ENCODE measurements at places on chromosomes 2 and 18. TPM values are rescaled to one million over a fixed set of nuclear protein-coding genes. Genes with fewer than 3 reads are reported as not detected.

GRCh38 chr2:219603771-219604170, 6.1 kb downstream of the STK11IP start:
- H3K27me3 ChIP-seq: no peaks in the 10 kb centered on the region
- H3K27ac ChIP-seq: no peak overlapping the region
- H3K4me3 ChIP-seq: no peak overlapping the region
- H3K4me1 ChIP-seq: peaks cover under 1% of the 10 kb centered on the region
- no peak for DNase-seq

DNA sequence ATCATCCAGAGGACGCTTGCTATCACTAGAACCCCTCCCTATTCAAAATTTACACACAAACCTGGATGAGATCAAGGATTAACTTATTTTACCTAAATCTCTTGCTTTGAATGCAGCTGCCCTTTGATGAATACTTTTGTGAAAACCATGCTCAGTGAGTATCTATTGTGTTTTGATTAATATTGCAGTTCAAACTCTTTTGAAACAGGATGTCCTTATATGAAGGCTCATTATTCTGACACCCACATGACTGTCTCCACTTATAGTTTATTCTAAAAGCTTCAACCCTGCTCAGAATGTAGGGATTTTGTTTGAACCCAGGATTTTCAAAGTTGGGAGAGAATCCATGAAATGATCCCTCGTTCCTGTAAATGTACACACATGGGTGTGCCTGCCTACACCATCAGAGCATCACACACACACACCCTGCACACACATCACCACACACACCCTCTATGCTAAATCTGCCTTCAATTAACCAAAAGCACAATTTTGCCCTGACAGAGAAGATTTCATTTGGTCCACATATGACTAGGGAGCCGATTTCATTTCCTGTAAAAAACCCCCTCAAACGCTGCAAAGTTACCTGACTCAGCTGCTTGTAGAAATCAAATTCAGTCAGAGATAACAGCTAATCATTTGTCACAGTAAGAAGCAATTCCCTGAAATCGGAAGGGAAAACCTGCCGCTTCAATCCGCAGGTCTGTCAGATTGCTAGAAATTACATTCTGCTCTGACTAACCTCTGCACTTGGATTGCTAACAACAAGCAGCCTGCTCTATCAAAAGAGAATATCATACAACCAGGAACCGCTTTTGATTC, 65.2 kb downstream of the ZEB2 start:
- no peaks in the 10 kb centered on the region for H3K36me3 ChIP-seq
- H3K27ac ChIP-seq: no peak overlapping the region
- DNase-seq: no peak
- no peak overlapping the region for H3K4me3 ChIP-seq
- no peaks in the 10 kb centered on the region for H3K27me3 ChIP-seq

- DNase-seq: no peak
- no peaks in the 10 kb centered on the region for H3K36me3 ChIP-seq
- H3K27ac ChIP-seq: no peak overlapping the region
- no peaks in the 10 kb centered on the region for H3K27me3 ChIP-seq
- H3K4me1 ChIP-seq: no peaks in the 10 kb centered on the region
These were observed 51.1 kb upstream of the FN1 start for GRCh38 chr2:215487002-215487372.

DNA sequence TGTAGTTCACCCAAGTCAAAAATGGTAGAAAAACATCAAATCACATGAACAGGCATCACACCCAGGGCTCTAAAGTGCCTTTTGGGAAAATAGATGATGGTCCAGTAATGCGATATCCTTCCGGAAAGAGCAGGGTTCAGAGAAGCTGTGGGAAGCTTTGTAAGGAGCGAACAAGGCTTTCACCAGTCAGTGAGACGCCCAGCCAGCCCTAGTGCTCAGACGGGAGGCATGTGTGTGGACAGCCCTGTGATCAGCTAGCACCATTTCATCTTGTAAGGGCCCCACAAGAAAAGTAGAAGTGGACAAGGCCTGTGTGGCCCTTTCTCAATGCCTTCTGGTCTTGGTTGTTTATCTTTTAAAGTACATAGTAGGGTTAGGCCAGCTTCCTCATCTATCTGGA, 76.1 kb downstream of the SMIM21 start:
- no peak overlapping the region for H3K27ac ChIP-seq
- H3K4me3 ChIP-seq: no peak overlapping the region
- H3K36me3 ChIP-seq: no peaks in the 10 kb centered on the region
- H3K27me3 ChIP-seq: no peaks in the 10 kb centered on the region
- H3K4me1 ChIP-seq: no peaks in the 10 kb centered on the region

- H3K27me3 ChIP-seq: no peaks in the 10 kb centered on the region
- no peaks in the 10 kb centered on the region for H3K36me3 ChIP-seq
- DNase-seq: no peak
- H3K4me1 ChIP-seq: peaks cover 8% of the 10 kb centered on the region
- no peak overlapping the region for H3K27ac ChIP-seq
- H3K4me3 ChIP-seq: no peak overlapping the region
These were observed 289.1 kb downstream of the NBAS start for GRCh38 chr2:15271941-15272542.

DNA sequence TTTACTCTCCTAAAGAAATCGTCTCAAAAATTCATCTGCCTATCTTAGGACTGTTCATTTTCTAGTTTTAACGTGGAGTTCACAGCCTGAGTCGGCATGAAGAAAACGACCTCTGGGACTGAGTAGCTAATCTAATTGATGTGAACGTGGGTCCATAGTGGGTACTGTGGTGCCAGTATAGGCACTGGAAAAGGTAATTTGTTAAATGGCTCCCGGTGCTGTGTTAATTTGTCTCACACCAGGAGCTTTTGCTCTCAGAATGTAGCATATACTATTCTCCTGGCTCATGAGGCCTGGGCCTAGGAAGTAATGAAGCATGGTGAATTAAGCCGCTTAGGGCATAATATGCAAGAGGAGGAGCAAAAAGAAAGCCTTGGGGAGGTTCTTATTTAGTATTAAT, 414.4 kb upstream of the NXPH2 start:
- H3K36me3 ChIP-seq: no peaks in the 10 kb centered on the region
- no peak overlapping the region for H3K4me3 ChIP-seq
- no peaks in the 10 kb centered on the region for H3K27me3 ChIP-seq
- no peak overlapping the region for H3K27ac ChIP-seq
- H3K4me1 ChIP-seq: no peaks in the 10 kb centered on the region
- no peak for DNase-seq

NAT8 gene
- not detected for total RNA-seq

GRCh38 chr2:211994806-211995205, 543.8 kb downstream of the ERBB4 start:
- no peak overlapping the region for H3K27ac ChIP-seq
- no peaks in the 10 kb centered on the region for H3K4me1 ChIP-seq
- no peak for DNase-seq
- no peaks in the 10 kb centered on the region for H3K27me3 ChIP-seq

LYG2 gene
- total RNA-seq: not detected

ACKR3 gene
- 10.4 TPM for total RNA-seq

DNA sequence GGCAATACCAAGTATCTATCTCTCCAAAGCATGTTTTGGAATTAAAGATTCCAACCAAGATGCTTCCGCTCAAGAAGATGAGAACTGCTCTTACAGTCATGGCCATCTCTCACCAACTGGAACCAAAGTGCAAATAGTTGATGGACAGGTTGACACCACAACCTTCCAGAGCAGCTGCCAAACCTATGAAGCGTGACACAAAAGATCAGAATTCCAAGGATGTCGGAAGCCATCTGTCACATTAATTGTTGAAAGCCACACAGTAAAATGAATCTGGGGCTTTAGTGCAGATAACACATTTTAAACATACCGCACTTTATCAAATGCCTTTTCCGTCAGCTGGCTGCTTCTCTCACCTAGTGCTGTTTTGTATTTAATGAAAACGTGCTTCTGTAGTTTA, 195.7 kb downstream of the CDH20 start:
- no peaks in the 10 kb centered on the region for H3K36me3 ChIP-seq
- H3K27ac ChIP-seq: no peak overlapping the region
- DNase-seq: no peak
- H3K4me1 ChIP-seq: no peaks in the 10 kb centered on the region
- H3K4me3 ChIP-seq: no peak overlapping the region

GRCh38 chr2:70115646-70116442, 28.6 kb downstream of the PCBP1 start:
- H3K4me3 ChIP-seq: no peak overlapping the region
- H3K36me3 ChIP-seq: no peaks in the 10 kb centered on the region
- peak overlapping the region; percentile 64 for H3K27ac ChIP-seq
- peaks cover 10% of the 10 kb centered on the region for H3K4me1 ChIP-seq
- DNase-seq: no peak
- no peaks in the 10 kb centered on the region for H3K27me3 ChIP-seq

GRCh38 chr2:144834998-144835633, 315.2 kb upstream of the ZEB2 start:
- H3K36me3 ChIP-seq: no peaks in the 10 kb centered on the region
- no peak overlapping the region for H3K27ac ChIP-seq
- no peak overlapping the region for H3K4me3 ChIP-seq
- no peaks in the 10 kb centered on the region for H3K4me1 ChIP-seq
- no peak for DNase-seq

DNA sequence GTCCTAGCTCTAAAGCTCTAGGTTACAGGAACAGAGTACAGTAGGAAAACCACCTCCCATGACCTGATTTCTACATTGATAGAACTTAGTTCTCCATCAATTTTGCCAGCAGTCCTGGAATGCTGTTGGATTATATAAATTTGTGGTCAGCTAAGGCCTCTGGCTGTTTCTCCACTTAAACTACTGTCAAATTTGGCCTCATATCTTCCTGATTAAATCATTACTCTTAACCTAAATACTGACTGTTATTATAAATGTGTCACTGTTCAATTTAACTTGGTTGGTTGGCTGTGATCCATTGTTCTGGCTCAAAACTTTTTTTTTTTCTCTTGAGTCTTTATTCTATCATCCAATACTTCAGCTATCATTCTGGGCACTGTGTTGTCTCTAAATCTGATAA, 71.2 kb downstream of the TGFA start:
- DNase-seq: no peak
- no peak overlapping the region for H3K27ac ChIP-seq
- H3K27me3 ChIP-seq: no peaks in the 10 kb centered on the region
- H3K36me3 ChIP-seq: no peaks in the 10 kb centered on the region

DNA sequence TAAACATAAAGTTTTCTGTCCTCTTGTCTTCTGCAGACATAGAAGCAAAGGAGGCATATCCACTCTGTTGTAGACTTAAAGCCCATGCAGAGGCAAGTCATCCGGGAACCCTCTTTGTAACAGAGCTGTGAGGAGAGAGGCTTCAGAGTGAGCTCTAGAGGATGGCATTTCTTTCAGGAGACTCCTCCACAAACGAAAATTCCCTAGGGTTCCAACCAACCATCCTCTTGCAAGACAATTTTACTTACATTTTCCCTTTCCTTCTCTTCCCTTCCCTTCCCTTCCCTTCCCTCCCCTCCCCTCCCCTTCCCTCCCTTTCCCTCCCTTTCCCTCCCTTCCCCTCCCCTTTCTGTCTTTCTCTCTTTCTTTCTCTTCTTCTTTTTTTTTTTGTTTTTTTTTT, 446.3 kb upstream of the MAP2 start:
- no peak overlapping the region for H3K4me3 ChIP-seq
- DNase-seq: no peak
- H3K4me1 ChIP-seq: peaks cover 4% of the 10 kb centered on the region
- no peak overlapping the region for H3K27ac ChIP-seq
- H3K27me3 ChIP-seq: no peaks in the 10 kb centered on the region
- no peaks in the 10 kb centered on the region for H3K36me3 ChIP-seq

- H3K4me1 ChIP-seq: peaks cover 17% of the 10 kb centered on the region
- H3K36me3 ChIP-seq: no peaks in the 10 kb centered on the region
- H3K27me3 ChIP-seq: no peaks in the 10 kb centered on the region
- H3K4me3 ChIP-seq: no peak overlapping the region
These were observed 3.9 kb downstream of the SALL3 start for GRCh38 chr18:78983512-78983911.

CHAC2 gene
- total RNA-seq: 5.9 TPM

GPAT2 gene
- total RNA-seq: 2.0 TPM

WDCP gene
- total RNA-seq: 2.6 TPM

HNRNPLL gene
- total RNA-seq: 22.4 TPM

DNA sequence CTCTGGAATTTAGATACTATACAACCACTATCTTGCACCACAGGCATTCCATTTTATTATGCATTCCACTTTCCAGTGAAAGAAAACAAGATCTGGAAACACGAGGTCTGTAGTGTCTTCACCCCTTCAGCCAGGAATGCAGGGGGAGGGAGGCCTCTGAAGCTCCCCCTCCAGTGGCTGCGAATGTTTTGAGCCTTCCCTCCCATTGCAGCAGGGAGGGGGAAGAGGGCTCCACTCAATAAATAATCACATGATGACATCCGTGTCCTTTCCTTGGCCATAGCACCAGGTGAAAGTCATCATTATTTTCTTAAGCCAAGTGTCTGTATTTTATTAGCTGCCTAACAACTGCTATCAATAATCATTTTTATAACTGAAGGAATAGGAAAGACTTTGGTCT, 38.6 kb downstream of the ALPK2 start:
- no peaks in the 10 kb centered on the region for H3K27me3 ChIP-seq
- no peak for DNase-seq
- H3K36me3 ChIP-seq: no peaks in the 10 kb centered on the region

DNA sequence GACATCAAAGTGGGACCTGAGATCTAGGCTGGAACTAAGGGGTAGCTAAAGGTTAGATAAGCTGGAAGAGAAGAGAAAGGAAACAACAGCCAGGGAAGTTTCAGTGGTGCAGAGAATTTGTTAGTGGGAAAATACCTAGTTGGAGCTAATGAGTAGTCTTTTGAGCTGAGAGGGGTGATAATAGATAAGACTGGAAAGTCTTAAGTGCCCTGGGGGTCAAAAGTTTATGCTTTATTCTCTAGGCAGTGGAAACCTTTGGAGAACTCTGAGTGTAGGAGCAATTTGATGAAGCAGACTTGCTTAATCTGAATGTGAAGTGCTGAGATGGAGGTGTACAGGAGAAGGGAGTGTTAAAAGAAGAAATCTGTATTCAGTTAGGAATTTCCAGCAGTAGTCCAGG, 90.8 kb downstream of the CPS1 start:
- DNase-seq: no peak
- H3K27ac ChIP-seq: no peak overlapping the region
- H3K4me1 ChIP-seq: no peaks in the 10 kb centered on the region
- H3K36me3 ChIP-seq: no peaks in the 10 kb centered on the region

DNA sequence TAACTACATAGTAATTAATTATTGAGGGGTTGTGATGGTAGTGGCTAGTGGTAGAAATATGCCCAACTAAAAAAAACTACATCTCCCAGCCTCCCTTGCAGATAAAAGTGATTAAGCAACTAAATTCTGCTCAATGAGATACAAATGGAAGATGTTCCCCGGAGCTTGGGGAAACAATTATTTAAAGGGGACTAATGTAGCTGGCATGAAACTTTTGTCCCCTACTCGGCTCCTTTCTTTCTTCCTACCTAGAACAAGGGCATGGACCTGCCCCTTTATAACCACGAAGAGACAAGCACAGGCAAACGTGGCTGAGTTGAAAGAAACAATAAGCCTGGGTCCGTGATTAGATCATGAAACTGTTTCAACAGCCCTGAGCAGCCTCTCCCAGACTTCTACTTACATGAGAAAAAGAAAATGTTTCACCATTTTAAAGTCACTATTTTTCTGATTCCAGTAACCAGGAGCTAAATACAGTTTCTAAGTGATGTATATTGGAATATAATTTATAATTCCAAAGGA, 236.9 kb downstream of the SCG2 start:
- no peaks in the 10 kb centered on the region for H3K36me3 ChIP-seq
- H3K27ac ChIP-seq: no peak overlapping the region

All from body of pancreas (tissue), 4 donors.